ENCODE measurements at places on chromosomes 1 and 21.

GRCh38 chr1:206068314-206068713 is 15.3 kb downstream of the RHEX start:
- DNase-seq = no peak

- peak; percentile 85 for DNase-seq
Observed at GRCh38 chr1:16009030-16009460, 5.0 kb downstream of the SRARP start.

DNA sequence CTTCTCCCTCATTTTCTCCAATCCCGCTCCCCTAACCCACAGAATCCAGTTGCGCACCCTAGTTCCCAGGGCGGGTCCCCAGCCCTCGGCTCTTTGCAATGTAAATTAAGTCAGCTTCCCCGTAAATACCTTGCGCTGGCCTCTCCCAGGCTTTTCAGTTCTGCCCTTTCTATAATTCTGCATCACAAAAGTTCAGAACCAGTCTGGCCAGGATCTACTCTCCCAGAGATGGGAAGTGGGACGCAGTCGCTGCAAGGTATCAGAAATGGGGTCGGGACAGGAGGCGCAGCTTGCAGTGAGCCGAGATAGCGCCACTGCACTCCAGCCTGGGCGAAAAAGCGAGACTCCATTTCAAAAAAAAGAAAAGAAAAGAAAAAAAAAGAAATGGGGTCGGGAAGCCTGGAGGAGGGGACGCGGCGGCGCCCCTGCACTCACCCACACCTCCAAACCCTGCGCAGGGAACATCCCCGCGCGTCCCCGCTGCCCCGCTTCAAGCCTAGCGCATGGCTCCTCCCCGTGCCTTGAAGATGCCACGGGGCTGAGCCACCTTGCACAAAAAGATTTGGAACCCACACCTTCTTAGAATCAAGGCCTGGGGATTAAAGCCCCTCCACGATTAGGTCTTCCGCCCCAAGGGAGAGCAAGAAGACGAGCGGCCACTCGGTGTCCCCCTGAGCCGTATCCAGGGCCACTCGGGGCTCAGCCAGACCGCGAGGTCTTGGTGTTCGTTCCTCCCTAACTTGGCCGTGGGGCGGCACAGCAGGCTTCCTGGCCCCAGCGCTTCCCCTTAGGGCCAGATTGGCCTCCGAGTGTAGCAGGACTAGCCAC is 27.2 kb upstream of the ITLN2 start:
- DNase-seq = no peak

DNA sequence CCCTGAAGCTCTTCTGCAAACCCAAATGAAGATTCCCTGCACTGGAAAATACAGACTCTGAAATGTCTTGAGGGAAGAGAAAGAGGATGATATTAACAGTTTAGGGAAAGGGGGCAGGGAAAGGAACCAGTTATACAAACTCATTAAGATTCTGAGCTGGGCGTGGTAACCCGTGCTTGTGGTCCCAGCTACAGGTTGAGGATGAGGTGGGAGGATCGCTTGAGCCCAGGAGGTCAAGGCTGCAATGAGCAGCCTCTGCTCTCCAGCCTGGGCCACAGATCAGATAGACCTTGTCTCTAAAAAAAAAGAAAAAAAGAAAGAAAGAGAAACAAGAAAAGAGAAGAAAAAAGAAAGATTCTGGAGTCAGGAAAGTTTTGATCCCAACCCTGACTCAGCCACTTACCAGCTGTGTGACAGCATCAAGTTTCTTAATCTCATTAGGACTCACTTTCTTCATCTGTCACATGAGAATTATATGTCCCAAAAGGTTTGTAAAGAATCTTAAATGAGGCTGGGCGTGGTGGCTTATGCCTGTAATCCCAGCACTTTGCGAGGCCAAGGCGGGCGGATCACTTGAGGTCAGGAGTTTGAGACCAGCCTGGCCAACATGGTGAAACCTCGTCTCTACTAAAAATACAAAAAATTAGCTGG is 53.9 kb downstream of the OPTC start:
- no peak for DNase-seq

DNA sequence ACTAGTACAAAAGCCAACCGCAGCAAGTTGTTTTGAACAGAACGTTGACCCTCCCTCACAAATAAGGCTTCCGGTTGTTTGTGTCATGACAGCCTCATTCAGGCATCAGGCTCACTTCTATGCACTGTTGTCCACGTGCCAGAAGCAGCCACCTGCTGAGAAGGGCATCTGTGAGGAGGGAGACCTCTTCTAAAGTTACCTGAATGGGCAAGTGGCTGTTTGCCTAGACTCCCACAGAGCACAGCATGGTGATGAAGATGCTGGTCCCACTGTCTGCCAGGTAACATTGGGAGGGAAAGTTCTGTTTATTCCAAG is 176.1 kb downstream of the CLIC6 start:
- no peak for DNase-seq

DNA sequence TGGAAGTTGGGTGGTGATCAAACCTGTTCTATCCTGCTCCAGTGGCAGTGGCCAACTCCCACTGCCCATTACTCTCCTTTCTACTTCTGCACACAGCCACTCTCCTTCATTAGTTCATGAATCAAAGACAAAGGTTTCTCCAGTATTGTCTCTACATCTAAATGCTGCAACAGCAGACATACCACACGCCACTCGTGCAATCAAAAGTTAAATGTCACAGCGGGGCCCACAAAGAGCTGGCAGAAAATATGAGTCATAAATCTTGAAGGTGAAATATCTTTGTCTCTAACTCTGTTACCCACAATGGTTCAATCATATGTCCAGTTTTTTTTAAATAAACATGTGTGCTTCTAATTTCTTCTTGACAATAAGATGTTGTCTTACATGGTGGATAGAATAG is 13.3 kb downstream of the APCS start:
- DNase-seq = no peak

- DNase-seq = no peak
Observed at GRCh38 chr1:35935442-35936388, 4.8 kb downstream of the AGO3 start.

- no peak for DNase-seq
Observed at GRCh38 chr1:239308701-239309333, 77.6 kb upstream of the CHRM3 start.

GRCh38 chr1:89022167-89022959 is at the start of gene GBP3:
TSS of gene GBP3 (minus strand) at chr1:89022866. CDS start at chr1:89020721, 2,145 bp downstream.
- no peak for DNase-seq

- DNase-seq = no peak
Observed at GRCh38 chr1:8764293-8764937, 53.0 kb downstream of the RERE start.

DNA sequence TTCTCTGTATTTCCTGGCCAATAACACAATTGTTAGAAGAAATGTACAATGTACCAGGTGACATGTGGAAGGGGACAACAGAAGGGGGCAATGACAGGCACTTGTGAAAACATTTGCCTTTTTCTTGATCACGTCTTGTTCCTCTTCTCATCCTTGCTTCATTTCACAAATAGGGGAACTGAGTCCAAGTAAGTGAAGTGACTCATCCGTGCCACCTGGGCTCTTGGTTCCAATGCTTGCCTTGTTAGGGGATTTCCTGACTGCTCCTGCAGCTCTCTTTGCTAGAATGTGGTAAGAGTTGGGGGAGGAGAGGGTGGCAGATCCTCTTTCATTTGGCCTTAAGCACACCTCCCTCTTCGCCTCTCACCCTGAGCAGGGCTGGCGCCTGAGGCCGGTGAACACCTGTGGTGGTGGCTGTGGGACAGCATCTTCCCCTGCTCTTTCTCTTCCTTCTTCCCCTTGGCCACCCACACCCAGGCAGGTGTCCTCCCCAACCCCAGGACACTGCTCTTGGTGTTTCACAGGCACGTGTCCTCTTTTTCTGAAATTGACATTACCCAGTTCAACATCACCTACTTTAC is 2.2 kb upstream of the RHEX start:
- no peak for DNase-seq

DNA sequence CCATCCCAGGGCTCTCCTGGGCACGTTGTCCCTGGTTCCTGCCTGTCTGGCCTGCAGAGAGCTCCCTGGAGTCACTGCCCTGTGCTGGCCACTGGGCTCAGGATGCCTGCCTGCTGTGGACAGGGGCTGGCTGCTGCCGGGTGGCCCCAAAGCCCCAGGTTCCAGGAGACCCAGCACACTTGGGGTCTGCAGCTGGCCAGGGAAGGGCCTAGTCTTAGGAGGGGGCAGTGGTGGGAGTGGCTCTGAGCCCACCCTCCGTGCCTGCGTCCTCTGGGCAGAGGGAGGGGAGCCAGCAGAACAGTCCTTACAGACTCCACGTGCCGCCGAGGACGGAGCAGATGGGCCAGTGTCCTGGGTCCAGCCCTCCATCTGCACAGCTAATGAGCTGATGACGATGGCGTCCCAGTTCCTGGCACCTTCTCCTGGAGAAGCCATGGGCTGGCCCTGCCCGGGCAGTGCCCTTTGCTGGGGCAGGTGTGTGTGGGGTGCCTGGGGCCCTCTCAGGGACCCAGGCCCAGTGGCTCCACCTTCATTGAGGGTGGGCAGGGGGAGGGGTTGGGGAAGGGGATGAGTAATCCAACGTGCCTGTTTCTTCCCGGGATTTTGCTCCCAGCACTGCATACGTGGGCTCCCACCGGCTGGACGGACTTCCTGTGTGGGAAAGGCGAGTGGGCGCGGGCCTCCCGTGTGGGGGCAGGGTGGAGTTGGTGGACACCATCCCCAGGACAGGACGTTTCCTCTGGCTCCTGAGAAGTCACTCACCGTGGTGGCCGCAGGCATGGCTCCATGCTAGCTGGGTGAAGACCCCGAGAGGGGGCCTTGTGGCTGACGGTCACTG is 6.8 kb upstream of the PLCH2 start:
- no peak for DNase-seq

GRCh38 chr1:16083486-16083885 is 10.0 kb upstream of the FAM131C start:
- DNase-seq = no peak

DNA sequence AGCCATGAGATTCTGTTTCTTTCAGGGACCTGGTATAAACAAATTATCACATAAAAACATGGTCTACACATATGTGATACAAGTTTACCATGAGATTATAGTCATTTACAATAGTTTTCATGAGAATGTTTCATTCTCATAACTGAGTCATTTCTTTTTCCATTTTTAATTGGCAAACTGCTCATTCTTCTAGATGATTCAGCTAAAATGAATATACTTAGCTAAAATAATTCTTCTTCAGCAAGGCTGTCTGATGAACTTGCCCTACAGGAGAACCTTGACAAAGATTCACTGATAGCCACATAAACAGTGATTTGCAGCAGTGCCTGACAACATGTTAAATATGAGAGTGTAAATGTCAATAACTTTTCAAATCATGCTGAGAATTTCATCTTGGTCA is 253.2 kb downstream of the FMN2 start:
- DNase-seq = no peak

DNA sequence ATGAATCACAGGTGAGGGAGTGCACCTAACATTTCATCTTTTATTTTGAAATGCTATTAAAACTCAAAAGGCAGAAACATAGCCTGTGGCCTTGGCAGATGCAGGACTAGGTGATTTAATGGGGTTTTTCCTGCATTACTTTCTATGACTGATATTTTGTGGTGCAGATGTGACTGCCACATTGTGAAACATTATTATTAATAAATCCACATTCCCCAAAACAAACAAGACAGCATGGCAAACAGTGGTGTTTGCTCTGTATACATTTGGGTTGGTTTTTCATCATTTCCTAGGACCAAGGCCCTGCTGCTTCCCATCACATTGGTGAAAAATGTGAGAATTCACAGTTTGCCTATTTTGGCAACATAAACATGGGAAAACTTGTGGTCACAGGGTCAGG is 247.6 kb upstream of the SGIP1 start:
- no peak for DNase-seq

DNA sequence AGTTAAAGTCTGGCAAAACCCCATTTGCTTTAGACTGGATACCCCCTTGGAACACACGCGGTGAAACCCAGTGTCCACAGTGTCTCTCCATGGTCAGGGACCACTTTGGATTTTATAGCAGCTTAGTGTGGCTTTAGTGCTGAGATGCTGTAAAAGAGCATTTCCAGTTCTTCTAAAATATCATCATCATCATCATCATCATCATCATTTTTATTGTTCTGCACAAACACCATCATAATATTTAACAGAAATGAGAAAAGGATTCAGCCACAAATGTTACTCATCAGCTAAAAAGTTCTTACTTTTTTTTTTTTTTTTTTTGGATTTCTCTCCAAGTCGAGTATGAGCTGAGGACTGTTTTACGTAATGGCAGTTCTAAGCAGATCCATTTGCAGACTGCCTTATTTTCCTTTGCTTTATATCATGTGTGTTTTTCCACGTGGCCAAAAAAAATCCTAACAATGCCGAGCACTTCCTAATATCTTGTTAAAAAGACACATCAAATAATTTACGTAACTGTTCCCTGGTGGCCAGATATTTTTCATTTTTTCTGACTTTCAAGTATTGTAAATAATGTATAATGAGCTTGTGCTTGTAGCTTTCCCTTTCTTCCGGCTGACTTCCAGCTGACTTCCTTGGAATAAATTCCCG is 62.8 kb downstream of the EVA1C start:
- DNase-seq = no peak

- DNase-seq = no peak
Observed at GRCh38 chr1:227549892-227550291, 13.5 kb upstream of the ZNF678 start.

GRCh38 chr1:82145656-82146055 is 344.9 kb downstream of the ADGRL2 start:
- DNase-seq = no peak

DNA sequence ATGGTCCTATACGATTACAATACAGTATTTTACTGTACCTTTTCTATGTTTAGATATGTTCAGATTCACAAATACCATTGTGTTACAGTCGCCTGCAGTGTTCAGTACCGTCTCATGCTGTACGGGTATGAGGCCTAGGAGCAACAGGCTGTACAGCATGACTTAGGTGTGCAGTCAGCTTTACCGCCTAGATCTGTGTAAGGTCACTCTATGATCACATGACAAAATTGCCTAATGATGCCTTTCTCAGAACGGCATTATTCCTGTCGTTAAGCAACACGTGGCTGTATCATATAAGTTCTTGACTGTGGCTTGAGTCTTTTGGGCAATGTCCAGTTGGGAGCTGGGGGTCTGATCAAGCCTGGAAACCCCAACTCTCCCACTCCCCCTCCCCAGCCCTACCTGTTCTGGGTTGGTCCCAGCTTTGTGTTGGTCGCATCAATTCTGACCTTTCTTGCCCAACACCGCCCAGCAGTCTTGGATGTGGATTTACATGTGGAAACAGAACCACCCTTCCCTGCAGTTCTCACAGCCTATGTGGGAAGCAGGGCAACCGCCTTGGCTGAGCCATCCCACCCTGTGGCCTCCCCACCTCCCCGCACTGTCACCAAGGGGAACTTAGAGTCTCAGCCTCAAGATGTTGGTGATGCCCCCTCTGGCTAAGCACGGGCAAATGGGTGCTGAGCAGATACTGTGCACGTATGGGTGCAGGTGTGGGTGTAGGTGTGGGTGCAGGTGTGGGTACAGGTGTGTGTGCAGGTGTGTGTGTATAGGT is 80.2 kb upstream of the ACTL8 start:
- no peak for DNase-seq
